ENCODE measurements at places on chromosomes 12 and 14. TPM values are rescaled to one million over a fixed set of nuclear protein-coding genes. Genes with fewer than 3 reads are reported as not detected.

GRCh38 chr14:20302042-20302755, 3.6 kb downstream of the TTC5 start:
- DNase-seq: peak; percentile 7

- peak; percentile 28 for DNase-seq
These were observed 19.5 kb upstream of the TTC9 start for GRCh38 chr14:70622111-70622712.

- DNase-seq: no peak
These were observed 17.5 kb downstream of the CHPT1 start for GRCh38 chr12:101714877-101715444.

GRCh38 chr12:82329508-82329907, 28.7 kb downstream of the CCDC59 start:
- no peak for DNase-seq

DNA sequence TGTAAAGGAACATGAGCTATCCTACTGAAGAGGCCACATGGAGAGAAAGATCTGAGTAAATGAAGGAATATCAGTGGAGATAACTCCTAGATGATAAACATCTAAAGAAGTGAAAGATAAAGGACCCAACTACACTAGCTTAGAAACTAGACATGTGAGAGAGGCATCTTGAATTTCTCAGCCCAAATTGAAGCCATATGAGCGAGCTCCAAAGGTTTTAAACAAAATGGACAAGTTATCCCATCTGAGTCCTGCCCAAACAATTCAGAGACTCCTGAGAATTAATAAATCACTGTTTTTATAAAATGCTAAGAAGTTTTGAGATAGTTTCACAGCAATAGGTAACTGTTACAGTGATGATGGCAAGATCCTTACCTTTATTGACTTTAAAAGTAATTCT, 438.9 kb downstream of the NAV3 start:
- no peak for DNase-seq

GRCh38 chr14:52553671-52554575, 1.3 kb downstream of the GPR137C start:
- peak; percentile 73 for DNase-seq

- no peak for DNase-seq
These were observed 238.2 kb upstream of the NOVA1 start for GRCh38 chr14:26835979-26836570.

DNA sequence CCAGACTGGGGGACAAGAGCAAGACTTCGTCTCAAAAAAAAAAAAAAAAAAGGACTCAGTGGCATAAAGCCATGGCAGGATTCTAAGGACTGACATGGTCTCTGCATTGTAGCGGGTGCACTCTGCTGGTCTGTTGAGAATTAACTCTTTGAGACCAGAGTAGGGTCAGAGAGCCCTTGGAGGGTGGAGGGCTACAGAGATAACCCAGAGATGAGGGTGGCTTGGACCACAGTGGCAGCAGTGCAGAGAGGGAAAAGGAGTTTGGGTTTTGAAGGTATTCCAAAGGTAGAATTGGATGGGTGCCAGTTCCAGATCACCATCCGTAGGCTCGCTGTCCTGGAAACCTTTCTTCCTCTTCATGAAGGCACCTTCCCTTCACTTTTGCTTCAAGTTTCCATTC, 14.3 kb upstream of the DYNC1H1 start:
- DNase-seq: no peak

DNA sequence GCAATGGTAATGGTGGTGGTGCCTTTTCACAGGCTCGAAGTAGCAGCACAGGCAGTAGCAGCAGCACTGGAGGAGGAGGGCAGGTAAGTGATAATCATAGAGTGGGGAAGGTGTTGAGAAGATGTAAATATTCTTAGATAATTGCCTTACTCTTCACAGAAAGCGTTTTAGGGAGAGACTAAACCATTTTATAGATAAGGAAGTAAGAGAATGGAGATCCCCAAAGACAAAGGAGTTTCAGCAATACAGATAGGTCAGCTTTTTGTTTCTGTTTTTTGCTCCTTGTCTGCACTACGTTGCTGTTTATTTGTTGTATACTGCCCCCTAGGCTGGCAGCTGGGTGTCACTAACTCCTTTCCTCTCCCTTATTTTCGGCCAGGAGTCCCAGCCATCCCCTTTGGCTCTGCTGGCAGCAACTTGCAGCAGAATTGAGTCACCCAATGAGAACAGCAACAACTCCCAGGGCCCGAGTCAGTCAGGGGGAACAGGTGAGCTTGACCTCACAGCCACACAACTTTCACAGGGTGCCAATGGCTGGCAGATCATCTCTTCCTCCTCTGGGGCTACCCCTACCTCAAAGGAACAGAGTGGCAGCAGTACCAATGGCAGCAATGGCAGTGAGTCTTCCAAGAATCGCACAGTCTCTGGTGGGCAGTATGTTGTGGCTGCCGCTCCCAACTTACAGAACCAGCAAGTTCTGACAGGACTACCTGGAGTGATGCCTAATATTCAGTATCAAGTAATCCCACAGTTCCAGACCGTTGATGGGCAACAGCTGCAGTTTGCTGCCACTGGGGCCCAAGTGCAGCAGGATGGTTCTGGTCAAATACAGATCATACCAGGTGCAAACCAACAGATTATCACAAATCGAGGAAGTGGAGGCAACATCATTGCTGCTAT, 2.0 kb downstream of the SP1 start:
- DNase-seq: peak; percentile 67

GRCh38 chr14:50023671-50024490, 92.5 kb downstream of the VCPKMT start:
- no peak for DNase-seq

GRCh38 chr14:65560340-65561027, 148.0 kb downstream of the FUT8 start:
- no peak for DNase-seq

DNA sequence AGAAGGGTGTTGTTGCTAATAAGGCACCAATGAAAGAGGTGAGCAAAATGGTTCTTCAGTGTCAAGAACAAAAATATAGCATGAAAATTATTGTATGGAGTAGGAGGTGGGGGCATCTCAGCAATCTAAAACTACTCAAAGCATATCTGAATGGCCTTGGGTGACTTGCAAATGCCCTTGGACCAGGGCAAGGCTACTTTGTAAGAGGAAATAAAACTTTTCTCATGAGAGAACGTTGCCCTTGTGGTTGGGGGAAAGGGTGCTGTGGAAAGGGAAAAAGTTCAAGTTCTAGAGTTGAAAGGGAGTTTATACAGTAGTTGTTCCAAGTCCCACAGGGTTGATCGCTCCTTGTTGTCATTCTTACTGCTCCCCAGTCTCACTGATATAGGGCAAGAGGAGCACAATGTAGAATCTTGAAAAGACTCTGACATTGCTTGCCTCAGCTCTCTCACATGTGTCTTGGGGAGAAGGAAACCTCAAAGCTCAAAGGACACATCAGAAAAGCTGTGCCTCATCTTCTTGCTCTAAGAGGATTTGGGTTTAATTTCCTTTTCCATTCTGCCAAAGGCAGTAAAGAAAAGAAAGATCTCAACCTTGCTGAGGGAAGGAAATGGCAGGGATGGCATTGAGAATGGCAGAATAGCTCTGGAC, 270.5 kb downstream of the DUSP6 start:
- no peak for DNase-seq

DNA sequence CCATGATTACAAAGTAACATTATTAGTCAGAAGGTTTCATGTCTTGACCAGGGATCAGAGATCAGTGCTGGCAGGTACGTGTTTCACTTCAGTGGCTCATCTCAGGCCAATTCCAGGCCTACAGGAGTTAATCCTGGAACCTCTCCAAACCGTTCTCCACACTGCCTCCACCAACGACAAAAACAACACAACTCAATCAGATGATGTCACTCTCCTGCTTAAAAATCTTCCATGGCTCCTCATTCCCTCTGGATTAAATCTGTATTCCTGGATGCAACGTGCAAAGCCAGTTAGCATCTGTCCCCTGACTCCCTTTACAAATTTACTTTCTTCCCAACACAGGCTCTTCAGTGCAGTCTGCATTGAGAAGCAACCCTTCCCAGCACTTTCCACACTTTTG, 34.3 kb upstream of the TXNRD1 start:
- DNase-seq: no peak

DNA sequence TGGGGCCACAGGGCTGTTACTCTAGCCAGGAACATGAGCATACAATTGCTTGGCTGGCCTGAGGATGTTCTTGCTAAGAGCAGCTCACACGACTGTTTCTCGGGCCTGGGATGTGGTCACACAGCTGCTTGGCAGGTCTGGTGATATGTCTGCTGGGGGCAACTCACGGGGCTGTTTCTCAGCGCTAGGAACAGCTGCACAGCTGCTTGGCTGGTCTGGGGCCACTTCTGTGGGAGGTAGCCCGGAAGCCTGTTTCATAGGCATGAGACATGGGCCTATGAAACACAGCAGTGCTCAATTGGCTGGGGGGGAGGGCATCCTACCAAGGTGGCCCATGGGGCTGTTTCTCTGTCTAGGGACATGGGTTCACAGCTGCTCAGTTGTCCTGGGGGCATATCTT, 73.4 kb upstream of the DDHD1 start:
- no peak for DNase-seq

GRCh38 chr12:12977231-12977630, 22.8 kb downstream of the HEBP1 start:
- no peak for DNase-seq

DNA sequence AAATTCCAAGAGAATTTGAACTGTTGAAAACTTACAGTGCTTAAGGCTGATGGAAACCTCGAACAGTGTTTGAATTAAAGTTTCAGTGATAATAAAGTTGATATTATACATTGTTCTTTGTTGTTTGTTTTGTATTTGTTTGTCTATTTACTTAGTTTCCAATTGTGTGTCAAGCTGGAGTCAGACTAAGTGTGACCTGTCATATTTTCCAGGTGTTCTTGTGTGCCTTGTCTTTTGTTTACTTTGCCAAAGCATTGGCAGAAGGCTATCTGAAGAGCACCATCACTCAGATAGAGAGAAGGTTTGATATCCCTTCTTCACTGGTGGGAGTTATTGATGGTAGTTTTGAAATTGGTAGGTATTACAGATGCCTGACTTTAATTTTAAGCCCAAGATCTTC, 6.0 kb downstream of the SLCO1C1 start:
- no peak for DNase-seq

DNA sequence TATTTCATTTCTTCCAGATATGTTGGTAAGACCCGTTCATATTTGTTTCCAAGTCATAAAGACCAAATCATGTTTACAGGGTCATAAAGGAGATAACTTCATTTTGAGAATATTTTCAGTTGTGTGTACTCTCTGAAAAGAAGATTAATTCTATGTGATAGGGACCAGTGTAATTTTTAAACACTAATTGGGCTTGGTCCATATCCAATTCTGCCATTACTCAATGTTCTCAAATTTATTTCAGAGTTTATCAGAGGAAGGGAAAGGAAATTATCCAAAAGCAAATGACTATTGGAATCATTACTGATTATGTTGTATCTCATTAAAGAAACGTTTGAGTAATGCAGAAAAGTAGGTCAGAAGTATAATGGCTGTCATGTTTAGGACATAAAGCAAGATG, 126.8 kb upstream of the DCN start:
- DNase-seq: no peak

DNA sequence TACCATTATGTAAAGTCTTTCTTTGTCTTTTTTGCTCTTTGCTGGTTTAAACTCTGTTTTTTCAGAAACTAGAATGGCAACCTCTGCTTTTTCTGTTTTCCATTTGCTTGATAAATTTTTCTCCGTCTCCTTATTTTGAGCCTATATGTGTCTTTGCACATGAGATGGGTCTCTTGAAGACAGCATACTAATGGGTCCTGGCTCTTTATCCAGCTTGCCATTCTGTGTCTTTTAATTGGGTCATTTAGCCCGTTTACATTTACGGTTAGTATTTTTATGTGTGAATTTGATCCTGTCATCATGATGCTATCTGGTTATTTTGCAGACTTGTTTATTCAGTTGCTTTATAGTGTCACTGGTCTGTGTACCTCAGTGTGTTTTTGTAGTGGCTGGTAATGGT, 207.9 kb upstream of the TMEM260 start:
- no peak for DNase-seq

- DNase-seq: no peak
These were observed 6.6 kb downstream of the CARMIL3 start for GRCh38 chr14:24058260-24058950.

DNA sequence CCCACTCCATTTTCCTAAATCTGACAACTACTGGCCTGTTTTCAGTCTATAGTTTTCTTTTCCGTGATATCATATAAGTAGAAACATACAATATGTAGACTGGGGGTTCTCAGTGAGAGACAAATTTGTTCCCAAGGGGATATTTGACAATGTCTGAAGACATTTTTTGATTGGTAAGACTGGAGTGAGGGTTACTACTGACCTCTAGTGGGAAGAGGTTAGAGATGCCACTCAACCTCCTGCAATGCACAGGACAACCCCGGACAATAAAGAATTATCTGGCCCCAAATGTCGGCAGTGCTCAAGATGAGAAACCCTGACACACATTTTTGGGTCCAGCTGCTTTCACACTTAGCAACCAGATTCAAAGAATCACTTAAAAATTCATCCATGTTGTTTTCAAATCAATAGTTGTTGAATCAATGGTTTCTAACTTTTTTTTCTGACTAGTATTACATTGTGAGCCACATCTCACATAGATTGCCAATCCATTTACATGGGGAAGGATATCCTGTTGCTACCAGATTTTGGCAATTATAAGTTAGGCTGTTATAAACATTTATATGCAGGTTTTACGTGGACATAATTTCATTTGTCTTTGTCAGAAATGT, 307.1 kb downstream of the RPL10L start:
- peak; percentile 41 for DNase-seq

DNA sequence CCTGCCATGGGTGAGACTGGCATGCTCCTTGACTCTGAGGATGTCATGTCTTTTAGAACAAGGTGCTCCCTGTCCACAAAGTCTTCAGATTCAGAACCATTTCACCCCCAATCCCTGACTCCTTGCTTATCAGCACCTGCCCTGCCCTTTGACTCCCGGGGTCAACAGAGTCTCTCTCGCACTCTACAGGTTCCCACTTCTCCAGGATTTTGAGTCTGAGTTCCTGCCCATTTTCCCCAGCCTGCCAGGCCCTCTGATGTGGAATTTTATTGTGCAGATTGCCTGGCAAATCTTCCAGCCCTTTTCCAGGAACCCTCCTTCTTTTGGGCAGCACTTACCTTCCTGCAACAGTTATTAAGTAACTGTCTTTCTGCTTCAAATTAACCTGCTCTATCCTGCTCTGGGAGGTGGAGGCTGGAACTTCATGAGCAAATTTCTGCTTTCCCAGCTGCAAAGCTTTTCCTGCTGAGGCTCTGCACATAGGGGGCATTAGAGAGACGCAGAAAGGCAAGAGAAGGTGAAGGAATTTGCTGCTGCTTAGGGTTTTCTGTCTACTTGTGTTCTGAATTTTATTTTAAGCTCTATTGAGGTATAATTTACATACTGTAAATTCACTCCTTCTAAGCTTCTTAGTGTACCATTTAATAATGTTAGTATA, 259.1 kb downstream of the PCNX1 start:
- no peak for DNase-seq

- no peak for DNase-seq
These were observed 677.8 kb downstream of the BCL11B start for GRCh38 chr14:98594156-98594555.

The LIN7A gene
- 0.81 TPM for total RNA-seq

The GALNT9 gene
- total RNA-seq: not detected

The A2M gene
- under 0.01 TPM for total RNA-seq

The TSPAN19 gene
- not detected for total RNA-seq

The WNT1 gene
- not detected for total RNA-seq

The SOAT2 gene
- total RNA-seq: under 0.01 TPM

The ALX1 gene
- total RNA-seq: not detected

The RNASE7 gene
- total RNA-seq: not detected

The SMCO2 gene
- total RNA-seq: not detected

The DDIT3 gene
- 29.4 TPM for total RNA-seq

The ESYT1 gene
- 254 TPM for total RNA-seq

The C12orf57 gene
- total RNA-seq: 336 TPM

The LTBP2 gene
- 0.27 TPM for total RNA-seq

The RIMBP2 gene
- total RNA-seq: 0.27 TPM
